ENCODE measurements at places on chromosomes 12 and 14.

DNA sequence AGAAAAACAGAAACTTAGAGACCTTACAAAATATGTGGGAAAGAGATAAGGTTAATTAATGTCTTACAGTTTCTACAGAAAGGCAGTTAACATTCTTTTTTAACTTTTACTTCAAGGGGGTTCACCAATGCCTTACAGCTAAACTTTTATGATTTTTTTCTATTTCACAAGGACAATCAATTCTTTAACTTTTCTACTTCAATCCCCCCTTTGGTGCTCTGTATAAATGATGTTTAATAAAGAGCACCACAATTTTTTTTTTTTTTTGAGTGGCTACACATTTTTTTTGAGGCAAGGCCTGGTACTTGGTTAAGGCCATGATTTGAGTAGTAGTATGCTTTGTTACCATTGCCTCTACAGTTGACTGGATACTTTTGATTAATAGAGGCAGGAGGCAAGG, 279.6 kb downstream of the PRKD1 start:
- DNase-seq, result no peak

GRCh38 chr12:112107306-112108201, 1.0 kb downstream of the NAA25 start:
- no peak for DNase-seq

DNA sequence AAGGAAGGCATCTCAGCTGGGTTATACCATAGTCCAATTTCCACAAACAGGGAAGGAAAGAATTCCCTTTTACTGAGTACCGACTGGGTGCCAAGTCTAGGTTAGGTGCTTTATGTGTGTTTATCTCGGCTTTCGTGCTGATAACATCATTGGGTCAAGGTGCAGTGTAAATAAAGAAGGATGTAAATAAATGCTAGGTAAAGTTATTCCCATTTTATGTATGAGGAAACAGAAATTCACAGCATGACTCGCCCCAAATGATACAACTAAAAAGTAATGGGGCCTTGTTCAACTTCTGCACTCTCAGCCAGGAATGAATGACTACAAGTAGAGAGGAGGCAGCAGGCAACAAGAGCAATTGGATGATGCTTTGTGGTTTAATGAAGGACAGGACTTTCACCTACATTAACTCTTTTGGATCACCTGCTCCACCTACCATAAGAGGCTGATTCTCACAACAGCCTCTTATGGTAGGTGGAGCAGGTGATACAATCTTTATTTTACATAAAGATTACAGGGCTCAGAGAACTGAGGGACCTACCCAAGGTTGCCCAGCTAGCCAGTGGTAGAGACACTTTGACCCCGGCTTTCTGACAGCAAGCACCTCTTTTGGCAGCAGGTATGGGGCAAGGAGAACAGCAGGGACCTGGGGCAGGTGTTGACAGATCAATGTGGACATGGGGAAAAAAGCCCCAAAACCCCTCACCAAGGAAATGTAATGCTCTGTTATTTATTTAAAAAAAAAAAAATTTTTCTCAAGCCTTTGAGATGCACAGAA, 213.4 kb upstream of the NUDT4 start:
- DNase-seq, result no peak

GRCh38 chr14:93879362-93879983, 47.7 kb upstream of the FAM181A start:
- no peak for DNase-seq

DNA sequence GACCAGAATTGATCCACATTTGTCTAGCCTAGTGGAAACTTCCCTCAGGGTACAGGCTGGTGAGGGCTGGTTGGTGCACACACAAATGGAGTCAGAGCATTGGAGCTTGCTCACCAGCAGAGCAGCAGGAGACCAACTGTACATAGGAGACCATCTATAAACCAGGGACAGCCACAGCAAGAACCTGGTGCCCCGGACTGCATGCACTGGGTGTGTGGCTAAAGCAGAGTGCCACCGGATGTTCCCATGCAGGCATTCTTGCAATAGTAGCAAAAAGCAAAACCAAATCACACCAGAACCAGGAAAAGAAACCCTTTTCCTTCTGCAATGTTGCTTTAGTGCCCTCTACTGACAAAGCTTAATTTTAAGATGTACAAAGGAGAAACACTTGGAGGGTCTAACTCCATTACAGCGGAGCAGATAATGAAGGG, 136.4 kb downstream of the MDGA2 start:
- DNase-seq, result no peak

- no peak for DNase-seq
These were observed 9.4 kb downstream of the PARP11 start for GRCh38 chr12:3863756-3864155.

GRCh38 chr12:52546126-52546525, 6.8 kb downstream of the KRT71 start:
- DNase-seq, result no peak

GRCh38 chr12:48119834-48120195, 651 bp downstream of the PFKM start:
- no peak for DNase-seq

GRCh38 chr14:69241577-69241976, 18.4 kb upstream of the GALNT16 start:
- no peak for DNase-seq

DNA sequence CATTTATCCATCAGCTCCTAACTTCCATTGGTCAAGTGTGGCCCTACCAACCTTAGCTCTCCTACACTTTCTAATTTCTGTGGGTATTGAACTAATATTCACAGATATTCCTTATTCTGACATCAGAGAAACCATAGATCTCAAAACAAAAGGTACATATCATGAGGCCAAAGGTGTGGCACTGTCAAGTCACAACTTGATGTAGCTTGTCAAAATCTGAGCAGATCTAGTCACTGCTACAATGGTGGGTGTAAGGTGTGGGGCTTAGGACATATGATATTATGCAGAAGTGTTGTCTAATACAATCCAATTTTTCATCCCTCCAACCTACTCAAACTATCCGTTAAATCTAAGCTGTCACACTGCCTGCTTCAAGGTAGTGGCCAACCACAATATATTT, 114.0 kb upstream of the FAR2 start:
- no peak for DNase-seq

Measured in hematopoietic multipotent progenitor cell treated with erythropoietin and hydrocortisone succinate and interleukin-3 and kit ligand, for 15 days (in vitro differentiated cells).